Coronary artery (tissue), 2 donors: ENCODE measurements at places on chromosomes 7 and 10.

- DNase-seq: no peak
Measured at GRCh38 chr10:129545261-129545660, 78.2 kb downstream of the MGMT start.

- DNase-seq: no peak
Measured at GRCh38 chr7:137619181-137619580, 227.6 kb downstream of the DGKI start.

GRCh38 chr7:16409777-16410176, 11.6 kb downstream of the CRPPA start:
- no peak for DNase-seq

DNA sequence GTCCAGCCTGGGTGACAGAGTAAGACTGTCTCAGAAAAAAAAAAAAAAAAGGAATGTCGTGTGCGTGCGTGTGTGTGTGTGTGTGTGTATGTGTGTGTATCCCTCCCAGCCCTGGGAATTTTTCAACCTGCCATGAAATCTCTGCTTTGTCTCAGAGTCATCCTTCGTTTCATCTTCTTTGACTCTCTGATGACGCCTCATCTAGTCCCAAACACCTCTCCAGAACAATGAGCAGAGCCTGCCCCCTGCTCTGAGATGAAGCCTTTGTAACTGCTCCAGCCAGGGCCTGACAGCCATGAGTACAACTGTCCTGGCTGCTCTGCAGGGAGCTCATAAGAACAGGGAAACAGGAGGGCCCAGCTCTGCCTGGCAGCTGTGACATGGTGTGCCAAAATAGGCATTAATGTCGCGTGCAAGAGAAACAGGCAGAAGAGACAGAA, 149.5 kb downstream of the FAM107B start:
- no peak for DNase-seq

GRCh38 chr10:116403740-116404250, 23.9 kb upstream of the PNLIPRP3 start:
- DNase-seq: no peak

DNA sequence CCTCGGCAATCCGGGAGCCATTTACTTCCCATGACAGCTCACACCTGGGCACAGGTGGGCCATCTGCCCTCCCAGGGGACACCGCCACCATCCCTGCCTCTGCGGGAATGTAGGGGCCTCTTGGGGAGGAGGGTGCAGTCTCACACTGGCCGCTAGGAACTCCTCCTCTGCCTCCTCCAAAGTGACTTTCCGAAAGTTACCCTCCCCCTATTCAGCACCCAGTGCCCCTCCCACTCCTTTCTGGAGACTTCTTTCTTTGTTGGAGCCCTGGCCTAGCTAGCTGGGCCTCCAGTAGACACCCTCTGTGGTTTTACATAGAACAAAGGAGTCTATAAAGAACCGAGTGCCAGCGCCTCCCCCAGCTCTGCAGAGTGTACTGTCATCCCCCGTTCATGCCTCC, 45.8 kb upstream of the MNX1 start:
- no peak for DNase-seq

- no peak for DNase-seq
Measured at GRCh38 chr7:31748084-31748483, 61.1 kb downstream of the PPP1R17 start.

- no peak for DNase-seq
Measured at GRCh38 chr7:55570939-55571338, 1.4 kb downstream of the VOPP1 start.

GRCh38 chr7:137985253-137985896, 16.5 kb downstream of the CREB3L2 start:
- no peak for DNase-seq

GRCh38 chr7:128309976-128310375, 33.7 kb downstream of the RBM28 start:
- no peak for DNase-seq

DNA sequence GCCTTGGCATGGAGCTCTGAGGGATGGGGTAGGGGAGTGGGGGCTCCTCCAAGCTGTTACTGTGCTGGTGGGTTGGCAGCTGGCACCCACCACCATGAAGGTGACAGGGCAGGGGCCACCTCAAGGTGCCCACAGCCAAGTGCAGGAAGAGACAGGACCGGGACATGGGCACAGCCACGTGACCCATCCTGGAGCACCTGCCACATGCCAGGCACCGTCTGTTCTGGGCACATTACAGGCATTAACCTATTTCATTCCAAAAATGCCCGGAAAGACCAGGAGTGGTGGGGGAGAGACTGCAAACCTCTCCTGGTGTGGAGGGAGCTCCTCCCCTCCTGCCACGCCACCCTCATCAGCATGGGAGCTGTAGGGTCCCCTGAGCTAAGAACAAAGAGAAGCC, 56.7 kb downstream of the CAMK2B start:
- no peak for DNase-seq

GRCh38 chr7:47672977-47673381, 91.1 kb upstream of the TNS3 start:
- no peak for DNase-seq

GRCh38 chr10:84293574-84294016, 34.8 kb upstream of the CCSER2 start:
- DNase-seq: no peak

DNA sequence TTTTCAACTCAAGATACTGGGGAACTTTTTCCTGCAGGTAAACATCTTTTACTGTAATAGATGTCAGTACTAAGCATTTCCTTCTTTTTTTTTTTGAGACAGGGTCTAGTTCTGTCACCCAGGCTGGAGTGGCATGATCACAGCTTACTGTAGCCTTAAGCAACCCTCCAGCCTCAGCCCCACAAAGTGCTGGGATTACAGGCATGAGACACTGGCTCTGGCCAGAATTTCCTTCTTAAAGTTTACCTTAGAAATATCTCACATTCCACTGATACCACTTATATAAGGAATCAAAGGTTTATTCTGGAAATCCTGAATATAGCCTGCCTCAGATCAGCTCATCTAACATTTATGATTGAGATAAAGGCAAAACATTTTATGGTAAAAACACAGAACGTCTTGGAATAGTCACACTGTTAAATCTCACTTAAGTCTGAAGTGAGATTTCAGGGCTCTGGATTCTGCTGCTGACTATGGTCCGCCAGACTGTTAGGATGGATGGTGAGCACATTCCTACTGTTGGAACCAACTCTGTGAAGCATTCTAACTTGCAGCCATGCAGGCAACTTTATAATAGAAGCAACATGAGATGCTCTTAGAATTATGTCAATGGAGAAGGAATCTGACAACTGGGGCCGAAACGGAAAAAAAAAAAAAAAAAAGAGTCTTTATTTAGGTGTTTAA, 151.9 kb downstream of the ZMYND11 start:
- no peak for DNase-seq

- DNase-seq: no peak
Measured at GRCh38 chr7:112515989-112516388, 35.2 kb downstream of the LSMEM1 start.

DNA sequence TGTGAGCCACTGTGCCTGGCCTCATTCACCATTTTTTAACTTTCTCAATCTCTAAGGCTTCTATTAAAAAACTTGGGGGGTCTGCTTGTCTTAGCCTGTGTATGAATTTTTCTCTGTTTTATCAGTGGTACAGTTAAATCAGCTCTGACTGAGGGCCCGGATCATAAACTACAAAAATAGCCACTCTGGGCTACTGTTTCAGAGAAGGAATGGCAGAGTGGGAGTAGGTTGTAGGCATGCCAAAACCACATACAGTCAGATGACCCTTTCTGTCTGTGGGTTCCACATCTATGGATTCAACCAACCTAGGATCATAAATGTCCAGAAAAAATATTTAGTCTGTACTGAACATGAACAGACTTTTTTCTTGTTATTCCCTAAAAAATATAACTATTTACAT, 21.3 kb downstream of the TBC1D12 start:
- DNase-seq: no peak

GRCh38 chr10:124473070-124473469, 11.4 kb downstream of the LHPP start:
- no peak for DNase-seq

GRCh38 chr10:128140425-128140824, 14.2 kb upstream of the MKI67 start:
- no peak for DNase-seq

- no peak for DNase-seq
Measured at GRCh38 chr7:11625669-11626068, 206.3 kb downstream of the THSD7A start.

GRCh38 chr7:16773326-16773725, 19.8 kb downstream of the TSPAN13 start:
- no peak for DNase-seq

- no peak for DNase-seq
Measured at GRCh38 chr10:27844223-27844622, 98.6 kb upstream of the MKX start.

DNA sequence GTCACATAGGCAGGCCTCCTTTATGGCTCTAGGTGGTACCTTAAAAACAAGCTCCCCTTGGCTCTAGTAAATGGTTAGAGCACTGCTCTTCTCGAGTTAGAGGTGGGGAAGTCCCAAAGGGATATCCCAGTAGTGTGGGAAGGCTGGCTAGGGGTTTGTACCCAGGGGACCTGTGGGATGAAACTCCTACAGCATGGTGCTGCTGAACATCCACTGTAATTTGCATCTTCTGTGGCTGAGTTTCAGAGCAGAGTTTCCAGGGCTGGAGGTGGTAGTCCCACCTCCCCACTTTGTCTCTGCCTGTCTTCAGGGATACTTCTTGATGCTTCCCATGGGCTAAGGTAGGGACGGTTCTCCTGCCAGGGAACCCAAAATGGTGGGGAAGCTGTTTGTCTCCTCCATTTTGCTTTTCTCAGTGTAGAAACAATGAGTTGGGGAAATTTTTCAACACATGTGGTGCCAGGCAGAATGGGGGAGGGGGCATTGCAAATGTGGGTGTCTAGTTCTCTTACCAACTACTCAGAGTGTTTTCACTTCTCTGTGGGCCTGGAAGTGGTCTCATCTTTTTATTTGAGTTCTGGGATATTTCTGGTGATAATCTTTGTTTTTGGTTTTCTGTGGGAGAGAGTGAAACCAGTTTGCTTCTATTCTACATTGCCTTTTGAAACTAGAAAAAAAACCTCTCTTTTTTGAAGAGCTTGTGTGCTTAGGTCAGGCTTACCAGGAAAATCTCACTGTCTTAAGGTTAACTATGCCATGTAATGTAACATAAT, 36.3 kb downstream of the SCART1 start:
- no peak for DNase-seq

GRCh38 chr7:134290286-134290685, 26.4 kb downstream of the SLC35B4 start:
- DNase-seq: no peak

DNA sequence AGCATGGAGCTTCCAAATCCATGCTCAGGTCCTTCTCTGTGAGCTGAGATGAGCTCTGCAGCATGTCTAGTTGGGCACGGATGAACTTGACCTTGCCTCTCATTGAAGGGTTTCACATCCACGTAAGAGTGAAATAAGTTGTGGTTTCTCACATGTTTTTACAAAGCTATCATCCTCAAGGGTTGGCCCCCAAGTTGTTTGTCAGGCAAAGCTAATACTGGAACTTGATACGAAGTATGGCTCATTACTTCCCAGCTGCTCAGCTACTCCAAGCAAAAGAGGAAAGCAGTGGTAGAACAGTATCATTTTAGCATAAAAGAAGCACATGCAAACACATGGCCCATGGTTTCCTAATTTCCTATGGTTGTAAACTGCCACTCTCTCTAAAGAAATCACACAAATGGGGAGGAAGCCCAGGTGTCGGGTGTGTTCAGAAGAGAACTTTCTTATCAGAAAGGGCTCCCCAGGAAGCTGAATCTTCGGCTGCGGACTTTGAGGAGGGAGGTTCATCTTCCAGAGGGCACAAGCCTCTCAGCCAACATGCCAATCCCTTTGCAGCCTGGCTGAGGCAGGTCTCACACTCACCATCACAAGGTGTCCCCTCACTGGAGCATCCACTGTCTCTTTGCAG, 45.3 kb downstream of the PDLIM1 start:
- no peak for DNase-seq

DNA sequence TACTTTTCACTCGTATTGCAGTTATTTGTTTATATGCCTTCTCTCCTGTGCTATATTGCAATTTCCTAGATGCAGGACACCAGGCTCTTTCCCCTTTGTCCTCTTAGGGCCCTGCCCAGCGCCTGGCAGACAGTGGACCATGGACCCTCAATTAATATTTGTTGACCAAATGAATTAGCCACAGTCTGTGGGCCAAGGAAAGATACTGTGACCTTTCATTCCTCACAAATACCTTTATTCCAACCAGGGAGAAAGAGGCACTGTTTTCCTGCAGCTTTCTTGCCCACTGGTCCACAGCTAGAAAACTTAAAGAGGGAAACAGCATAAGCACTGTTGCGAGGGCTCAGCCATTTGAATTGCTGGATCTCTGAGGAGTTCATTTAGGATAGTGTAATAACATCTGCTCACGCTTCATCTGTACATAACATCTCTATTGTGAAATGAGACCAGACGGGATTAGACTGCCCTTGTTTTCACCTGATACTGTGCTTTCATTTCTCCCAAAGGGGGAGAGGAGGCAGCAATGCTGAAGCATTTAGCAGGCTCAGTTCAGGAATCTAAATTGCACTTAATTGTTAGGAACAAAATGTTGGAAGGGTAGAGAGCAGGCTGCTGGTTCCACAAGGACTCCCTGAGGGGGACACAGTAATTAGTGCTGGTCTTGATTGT, 46.7 kb downstream of the TNS3 start:
- DNase-seq: peak; percentile 65

GRCh38 chr10:88159127-88159829, 295.9 kb downstream of the PTEN start:
- no peak for DNase-seq

GRCh38 chr7:50391386-50391785, 58.8 kb downstream of the FIGNL1 start:
- DNase-seq: no peak

DNA sequence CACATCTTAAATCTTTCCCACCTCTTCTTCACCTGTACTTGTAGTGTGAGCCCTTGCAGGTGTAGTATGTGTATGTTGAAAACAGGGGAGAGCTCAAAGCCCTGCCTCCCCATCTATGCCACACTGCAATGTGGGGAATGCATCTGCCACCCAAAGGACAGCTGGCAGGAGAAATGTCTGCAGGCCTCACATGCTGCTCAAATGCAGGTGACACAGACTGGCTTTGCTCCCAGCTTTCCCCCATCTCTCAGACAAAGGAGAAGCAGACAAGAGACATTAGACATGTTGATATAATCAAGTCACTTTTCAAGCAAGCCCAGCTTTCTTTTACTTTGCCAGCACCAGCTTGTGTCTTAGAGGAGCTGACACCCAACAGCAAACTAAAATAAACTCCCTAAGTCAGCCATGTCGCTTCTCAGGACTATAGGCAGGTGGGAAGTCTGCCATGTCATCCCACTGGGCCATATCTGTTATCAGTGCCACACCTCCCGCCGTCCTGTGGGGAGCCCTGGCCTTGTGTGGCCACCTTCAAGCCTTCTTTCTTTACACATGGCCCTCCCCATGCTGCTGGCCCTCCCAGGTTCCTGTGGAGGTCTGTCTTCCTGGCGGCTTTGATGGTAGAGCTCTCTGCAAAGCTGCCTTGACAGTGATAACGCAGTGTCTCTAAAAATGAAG, 102.1 kb downstream of the CXCL12 start:
- DNase-seq: no peak

GRCh38 chr7:101017064-101017777, 2.7 kb upstream of the MUC17 start:
- no peak for DNase-seq
